ENCODE measurements at places on chromosomes 6 and 20.

DNA sequence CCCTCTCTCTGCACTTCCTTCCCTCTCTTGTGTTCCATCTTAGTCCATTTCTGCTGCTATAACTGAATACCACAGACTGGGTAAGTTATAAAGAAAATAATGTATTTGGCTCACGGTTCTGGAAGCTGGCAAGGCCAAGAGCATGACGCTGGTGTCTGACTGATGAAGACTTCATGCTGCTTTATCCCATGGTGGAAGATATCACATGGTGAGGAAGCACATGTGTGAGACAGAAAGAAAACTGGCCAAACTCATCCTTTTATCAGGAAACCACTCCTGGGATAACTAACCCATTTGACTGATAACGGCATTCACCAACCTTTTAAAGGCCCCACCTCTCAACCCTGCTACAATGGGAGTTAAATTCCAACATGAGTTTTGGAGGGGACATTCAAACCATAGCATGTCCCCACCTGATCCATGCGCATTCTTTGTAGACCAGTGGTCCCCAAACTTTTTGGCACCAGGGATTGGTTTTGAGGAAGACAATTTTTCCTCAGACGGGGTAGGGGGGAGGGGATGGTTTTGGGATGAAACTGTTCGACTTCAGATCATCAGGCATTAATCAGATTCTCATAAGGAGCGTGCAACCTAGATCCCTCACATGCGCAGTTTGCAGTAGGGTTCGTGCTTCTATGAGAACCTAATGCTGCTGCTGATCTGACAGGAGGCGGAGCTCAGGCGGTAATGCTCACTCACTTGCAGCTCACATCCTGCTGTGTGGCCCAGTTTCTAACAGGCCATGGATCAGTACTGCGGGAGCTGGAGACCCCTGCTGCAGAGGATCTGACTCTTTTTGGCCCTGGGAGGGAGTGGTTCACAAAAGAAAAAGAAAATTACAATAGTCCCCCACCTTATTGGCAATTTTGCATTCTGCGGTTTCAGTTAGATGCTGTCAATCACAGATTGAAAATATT is 71.7 kb upstream of the RNF24 start:
- DNase-seq = no peak

DNA sequence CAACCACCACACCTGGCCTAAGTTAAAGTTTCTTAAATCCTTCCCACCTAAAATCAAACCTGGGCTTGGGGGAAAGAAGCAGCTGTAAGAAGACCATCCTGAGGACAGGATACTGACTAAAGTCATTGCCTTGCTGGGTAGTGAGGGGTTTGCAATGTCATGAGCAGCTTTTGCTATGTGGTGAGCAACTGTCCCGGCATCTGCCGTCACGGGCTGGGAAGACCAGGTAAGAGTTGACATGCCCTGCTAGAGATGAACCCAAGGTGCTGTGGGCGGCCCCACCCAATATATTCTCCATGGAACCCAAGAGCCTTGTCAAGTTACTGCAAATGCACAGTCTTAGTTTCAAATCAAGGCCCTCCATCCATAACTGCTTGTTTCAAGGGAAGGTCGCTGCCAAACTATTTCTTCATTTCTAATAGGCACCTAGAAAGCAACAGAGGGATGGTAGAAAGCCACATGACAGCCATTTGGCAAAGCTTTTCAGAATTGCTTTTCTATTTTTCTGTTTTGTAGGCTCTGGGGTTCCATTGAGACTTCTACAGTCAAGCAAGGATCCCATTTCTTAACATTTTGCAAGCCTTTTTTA is 357.8 kb upstream of the JARID2 start:
- no peak for DNase-seq

GRCh38 chr6:165223736-165224135 is 85.7 kb downstream of the C6orf118 start:
- no peak for DNase-seq

GRCh38 chr6:43396408-43397149 is 27.1 kb upstream of the ZNF318 start:
- no peak for DNase-seq

DNA sequence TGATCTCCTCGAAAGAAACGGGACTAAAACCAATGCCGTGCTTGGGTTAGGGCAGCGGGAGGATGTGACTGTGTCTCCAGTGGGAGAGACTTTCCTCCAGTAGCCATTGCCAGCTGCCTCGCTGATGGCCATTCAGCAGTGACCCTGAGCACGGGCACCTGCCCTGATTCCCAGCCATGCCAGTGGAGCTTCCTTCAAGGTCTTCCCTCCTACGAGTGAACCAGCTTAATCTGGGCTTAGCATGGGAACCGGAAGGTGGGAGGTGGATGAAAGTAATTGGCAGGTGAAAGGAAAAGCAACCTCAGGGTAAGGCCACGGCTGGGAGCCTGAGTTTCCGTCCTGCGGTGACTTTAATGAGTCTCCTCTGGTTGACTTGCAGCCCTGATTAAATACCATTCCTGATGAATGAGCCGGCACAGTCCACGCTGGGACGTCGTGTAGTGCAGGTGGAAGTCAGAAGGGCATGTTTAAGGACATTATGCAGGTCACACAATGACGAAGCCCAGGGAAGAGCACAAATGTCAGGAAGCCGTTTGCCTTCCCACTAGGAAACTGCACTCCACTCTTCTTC is 813.5 kb downstream of the QKI start:
- DNase-seq = no peak

GRCh38 chr6:49097116-49097515 is 365.9 kb downstream of the MMUT start:
- no peak for DNase-seq

GRCh38 chr6:83890520-83890919 is 31.0 kb downstream of the CYB5R4 start:
- no peak for DNase-seq

Measured in large intestine (tissue), 12 donors.